Temporal lobe (tissue), 4 donors: ENCODE measurements at places on chromosomes 7 and 10. TPM values are rescaled to one million over a fixed set of nuclear protein-coding genes. Genes with fewer than 3 reads are reported as not detected.

Gene SHH
- 0.98 TPM for total RNA-seq

Gene ANKRD30A
- not detected for total RNA-seq

Gene HMX3
- not detected for total RNA-seq

Gene OR6B1
- not detected for total RNA-seq

Gene C10orf67
- total RNA-seq = 0.25 TPM

Gene ANKRD1
- not detected for total RNA-seq

Gene SRGN
- 16.2 TPM for total RNA-seq

Gene CLDN3
- total RNA-seq = not detected

Gene ANKIB1
- 87.0 TPM for total RNA-seq

Gene PON3
- under 0.01 TPM for total RNA-seq

Gene GPC2
- total RNA-seq = 44.3 TPM

Gene SPAM1
- not detected for total RNA-seq

Gene SCIN
- total RNA-seq = 0.98 TPM

Gene CLEC5A
- not detected for total RNA-seq

Gene SFXN4
- 17.5 TPM for total RNA-seq

Gene EVX1
- not detected for total RNA-seq

Gene NME8
- total RNA-seq = not detected

Gene CDHR1
- 4.2 TPM for total RNA-seq

Gene C10orf53
- not detected for total RNA-seq

Gene MAP3K8
- total RNA-seq = 4.2 TPM

Gene GNAT3
- total RNA-seq = not detected

Gene ACHE
- total RNA-seq = 16.7 TPM

Gene PBLD
- 5.4 TPM for total RNA-seq

Gene SLC29A3
- 1.2 TPM for total RNA-seq

Gene LIPF
- 3.4 TPM for total RNA-seq

Gene UNC5B
- 4.2 TPM for total RNA-seq
